PC-3 (cell line): ENCODE measurements at places on chromosomes 6 and 20. TPM values are rescaled to one million over a fixed set of nuclear protein-coding genes. Genes with fewer than 3 reads are reported as not detected.

Gene BTNL2
- total RNA-seq = not detected in 2 replicates

GRCh38 chr6:152305672-152306071, 331.5 kb downstream of the SYNE1 start:
- peaks cover 6% of the 10 kb centered on the region; the same call in 1 of the 2 replicates for H3K4me1 ChIP-seq
- H3K36me3 ChIP-seq = no peaks in the 10 kb centered on the region
- H3K4me3 ChIP-seq = no peak overlapping the region
- no peaks in the 10 kb centered on the region for H3K27me3 ChIP-seq
- H3K27ac ChIP-seq = no peak overlapping the region

Gene HSPA12B
- not detected in 2 replicates for total RNA-seq

- H3K36me3 ChIP-seq = no peaks in the 10 kb centered on the region
- H3K4me3 ChIP-seq = no peak overlapping the region
- no peaks in the 10 kb centered on the region for H3K4me1 ChIP-seq
- H3K27ac ChIP-seq = no peak overlapping the region
Measured at GRCh38 chr6:151179321-151179720, 60.4 kb upstream of the AKAP12 start.

DNA sequence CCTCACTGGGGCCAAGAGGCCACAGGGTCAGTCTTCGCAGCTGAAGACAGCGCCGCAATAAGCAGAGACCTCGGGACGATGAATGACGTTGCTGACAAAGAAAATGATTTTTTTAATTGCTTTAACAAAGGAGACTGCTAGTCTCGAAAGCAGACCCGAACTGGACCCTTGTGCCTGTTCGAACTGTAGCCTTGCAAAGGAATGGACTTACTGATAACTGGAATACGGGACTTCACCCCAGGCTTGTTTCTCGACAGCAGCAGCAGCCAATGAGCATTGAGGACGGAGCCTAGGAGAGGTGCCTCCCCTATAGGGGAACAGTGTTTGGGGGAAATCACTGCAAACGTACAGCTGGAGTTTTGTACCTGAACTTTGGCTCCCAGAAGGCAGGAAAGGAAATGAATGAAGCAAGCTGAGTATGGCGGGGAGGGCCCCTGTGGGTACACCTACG, 1.3 kb upstream of the TAF4 start:
- H3K27ac ChIP-seq = no peak overlapping the region
- no peaks in the 10 kb centered on the region for H3K27me3 ChIP-seq
- no peaks in the 10 kb centered on the region for H3K36me3 ChIP-seq
- peaks cover 39% of the 10 kb centered on the region for H3K4me1 ChIP-seq

- H3K27me3 ChIP-seq = no peaks in the 10 kb centered on the region
- H3K4me3 ChIP-seq = no peak overlapping the region
- H3K36me3 ChIP-seq = no peaks in the 10 kb centered on the region
- no peak overlapping the region for H3K27ac ChIP-seq
Measured at GRCh38 chr20:4051413-4052138, 36.2 kb upstream of the RNF24 start.
